ENCODE measurements at places on chromosomes 3 and 15.

DNA sequence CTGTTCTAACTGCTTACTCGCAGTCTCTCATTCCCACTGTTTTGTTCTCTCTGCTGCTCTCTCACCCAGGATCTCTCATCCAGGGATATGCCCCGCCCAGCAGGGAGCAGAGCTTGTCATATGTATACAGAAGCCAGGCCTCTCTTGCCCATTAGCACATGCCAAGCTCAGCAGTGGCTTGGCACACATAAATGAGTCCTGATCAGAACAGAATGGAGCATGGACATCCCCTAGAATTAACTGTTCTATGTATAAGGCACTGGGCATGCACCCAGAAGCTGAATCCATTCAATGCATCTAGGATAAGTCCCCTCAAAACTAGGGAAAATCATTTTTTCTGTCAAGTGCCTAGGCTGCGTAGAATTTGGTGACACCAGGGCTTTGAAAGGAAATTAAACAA lies 61.6 kb downstream of the IGSF11 start:
- no peaks in the 10 kb centered on the region for H3K4me1 ChIP-seq
- no peaks in the 10 kb centered on the region for H3K36me3 ChIP-seq
- H3K4me3 ChIP-seq, result no peak overlapping the region
- no peak for DNase-seq
- H3K27ac ChIP-seq, result no peak overlapping the region
- H3K27me3 ChIP-seq, result no peaks in the 10 kb centered on the region

GRCh38 chr3:61134532-61134931 lies 116.7 kb downstream of the FHIT start:
- H3K36me3 ChIP-seq, result no peaks in the 10 kb centered on the region
- H3K27ac ChIP-seq, result no peak overlapping the region
- no peak overlapping the region for H3K4me3 ChIP-seq
- no peaks in the 10 kb centered on the region for H3K4me1 ChIP-seq
- no peaks in the 10 kb centered on the region for H3K27me3 ChIP-seq

DNA sequence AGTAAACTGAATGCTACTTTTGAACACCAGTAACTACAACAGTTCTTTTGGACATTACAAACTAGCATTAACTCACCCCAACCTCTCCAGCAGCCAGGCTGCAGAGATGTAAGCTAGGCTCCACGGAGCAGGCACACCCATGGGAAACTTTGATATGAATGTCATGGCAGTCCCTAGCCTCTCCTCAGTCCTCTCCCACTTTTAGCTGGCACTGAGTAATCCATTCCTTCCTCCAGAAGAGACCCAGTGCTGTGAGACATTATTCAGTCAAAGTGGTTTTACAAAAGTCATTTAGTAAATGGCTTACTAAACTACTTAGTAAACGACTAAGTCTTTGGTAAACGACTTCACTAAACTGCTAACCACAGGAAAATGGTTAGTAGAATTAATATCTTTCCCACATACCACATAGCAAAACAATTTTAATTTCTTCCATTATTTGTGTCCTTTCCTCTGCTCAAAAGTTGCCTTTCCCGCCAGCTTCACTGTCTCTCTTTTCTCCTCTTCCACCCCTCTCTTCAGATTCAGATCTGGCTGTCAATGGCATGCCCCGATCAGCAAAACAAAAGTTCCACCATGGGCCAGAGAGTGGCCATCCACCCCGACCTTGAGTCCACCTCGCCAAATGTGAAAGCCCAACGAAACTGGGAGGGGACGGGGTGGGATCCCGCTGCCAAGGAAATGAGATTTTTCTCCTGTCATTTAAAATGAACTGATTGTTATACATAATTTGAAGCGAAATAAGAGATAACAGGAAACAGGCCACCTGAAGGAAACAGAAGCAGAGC lies 67.5 kb upstream of the TJP1 start:
- no peak for DNase-seq
- H3K4me3 ChIP-seq, result no peak overlapping the region
- H3K36me3 ChIP-seq, result no peaks in the 10 kb centered on the region
- H3K4me1 ChIP-seq, result no peaks in the 10 kb centered on the region
- no peaks in the 10 kb centered on the region for H3K27me3 ChIP-seq
- H3K27ac ChIP-seq, result no peak overlapping the region

GRCh38 chr15:20345401-20345958 lies 196.1 kb downstream of the GOLGA6L6 start:
- H3K36me3 ChIP-seq, result peaks cover 13% of the 10 kb centered on the region
- no peaks in the 10 kb centered on the region for H3K27me3 ChIP-seq
- no peak for DNase-seq
- H3K27ac ChIP-seq, result no peak overlapping the region

DNA sequence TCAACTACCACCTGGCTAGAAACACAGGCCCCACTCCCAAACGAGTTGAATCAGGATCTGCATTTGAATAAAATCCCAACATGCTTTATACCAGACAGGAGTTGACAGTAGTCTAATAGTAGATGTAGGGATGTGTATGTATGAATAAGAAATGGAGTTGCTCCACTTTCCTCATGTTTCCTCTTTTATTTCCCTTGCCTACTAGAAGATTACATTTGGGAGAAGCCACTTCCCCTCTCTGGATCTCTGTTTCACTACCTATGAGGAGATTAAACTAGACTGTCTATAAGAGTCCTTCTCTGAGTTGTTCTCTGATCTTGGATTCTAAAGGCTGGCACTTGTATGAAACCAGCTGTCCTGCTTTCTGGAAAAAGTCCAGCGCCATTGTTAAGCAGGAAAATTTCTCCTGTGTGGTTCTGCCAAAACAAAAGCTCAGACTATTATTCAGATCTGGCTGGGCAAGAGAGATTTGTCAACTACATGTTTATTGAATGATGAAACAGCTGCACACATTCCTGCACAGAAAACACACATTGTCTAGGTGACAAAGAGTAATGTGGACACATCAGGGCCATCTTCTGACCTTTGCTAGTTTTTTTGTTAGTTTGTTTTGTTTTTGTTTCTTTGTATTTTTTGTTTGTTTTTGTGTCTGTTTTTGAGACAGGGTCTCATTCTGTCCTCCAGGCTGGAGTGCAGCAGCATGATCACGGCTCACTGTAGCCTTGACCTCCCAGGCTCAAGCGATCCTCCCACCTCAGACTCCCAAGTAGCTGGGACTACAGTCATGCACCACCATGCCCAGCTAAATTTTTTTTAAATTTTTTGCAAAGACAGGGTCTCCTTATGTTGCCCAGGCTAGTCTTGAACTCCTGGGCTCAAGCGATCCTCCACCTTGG lies 29.9 kb downstream of the ACP3 start:
- H3K27ac ChIP-seq, result no peak overlapping the region
- no peak for DNase-seq
- no peak overlapping the region for H3K4me3 ChIP-seq
- H3K4me1 ChIP-seq, result no peaks in the 10 kb centered on the region

- no peaks in the 10 kb centered on the region for H3K36me3 ChIP-seq
- H3K27ac ChIP-seq, result no peak overlapping the region
- DNase-seq, result no peak
Measured at GRCh38 chr3:99470841-99471240, 167.6 kb upstream of the COL8A1 start.

GRCh38 chr15:58419803-58420524 lies 11.8 kb upstream of the LIPC start:
- H3K4me1 ChIP-seq, result no peaks in the 10 kb centered on the region
- no peak overlapping the region for H3K4me3 ChIP-seq
- no peaks in the 10 kb centered on the region for H3K27me3 ChIP-seq
- H3K36me3 ChIP-seq, result peaks cover 3% of the 10 kb centered on the region
- DNase-seq, result no peak

Measured in thymus (tissue), 14 donors.